ENCODE measurements at places on chromosomes 6 and 20.

DNA sequence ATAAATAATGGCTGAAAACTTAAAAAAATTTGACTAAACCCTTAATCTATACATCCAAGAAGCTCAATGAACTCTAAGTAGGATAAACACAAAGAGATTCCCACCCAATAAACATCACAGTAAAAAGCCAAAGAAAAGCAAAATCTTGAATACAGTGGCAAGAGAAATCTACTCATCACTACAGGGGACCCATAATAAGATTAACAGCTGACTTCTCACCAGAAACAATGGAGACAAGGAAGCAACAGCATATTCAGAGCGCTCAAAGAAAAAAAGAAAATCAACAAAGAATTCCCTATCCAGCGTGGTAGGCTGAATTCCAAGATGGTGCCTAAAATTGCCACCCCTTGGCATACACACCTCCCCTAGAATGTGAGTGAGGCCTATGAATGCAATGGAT lies 18.6 kb downstream of the SNX3 start:
- DNase-seq: no peak

- no peak for DNase-seq
Observed at GRCh38 chr6:142763205-142763604, 181.8 kb downstream of the HIVEP2 start.

GRCh38 chr6:53984581-53984980 lies 126.7 kb upstream of the MLIP start:
- DNase-seq: no peak

- no peak for DNase-seq
Observed at GRCh38 chr6:3822747-3823445, 26.3 kb upstream of the FAM50B start.

GRCh38 chr6:133817460-133818047 lies 71.4 kb upstream of the TCF21 start:
- no peak for DNase-seq

GRCh38 chr6:15870333-15871043 lies 207.7 kb upstream of the DTNBP1 start:
- no peak for DNase-seq

GRCh38 chr20:52789716-52790115 lies 182.4 kb upstream of the TSHZ2 start:
- no peak for DNase-seq

GRCh38 chr6:20319520-20320357 lies 81.9 kb upstream of the E2F3 start:
- peak; percentile 81 for DNase-seq

DNA sequence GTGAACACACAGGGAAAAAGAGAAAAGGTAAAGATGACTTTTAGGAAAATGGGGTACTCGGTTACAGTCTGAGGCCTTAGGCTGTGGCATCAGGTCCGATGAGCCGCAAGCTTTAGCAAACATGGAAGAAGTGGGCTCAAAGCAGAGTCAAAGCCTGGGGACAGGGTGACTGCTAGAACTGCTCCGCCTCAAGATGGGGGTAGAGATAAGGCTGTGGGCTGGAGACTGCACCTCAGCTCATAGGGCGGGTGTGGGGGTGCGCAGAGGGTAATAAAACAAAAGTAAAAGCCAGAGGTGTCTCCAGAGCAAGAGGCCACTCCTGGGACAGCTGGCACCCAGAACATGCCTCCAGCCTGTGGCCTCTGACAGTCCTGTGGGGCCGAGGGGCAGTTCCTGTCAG lies 21.3 kb upstream of the SYNDIG1 start:
- no peak for DNase-seq
